ENCODE measurements at places on chromosomes 1 and 21.

GRCh38 chr1:88802950-88803349, 88.4 kb downstream of the GTF2B start:
- DNase-seq, result no peak

- DNase-seq, result no peak
These were observed 132.5 kb upstream of the KAZN start for GRCh38 chr1:14466006-14466405.

DNA sequence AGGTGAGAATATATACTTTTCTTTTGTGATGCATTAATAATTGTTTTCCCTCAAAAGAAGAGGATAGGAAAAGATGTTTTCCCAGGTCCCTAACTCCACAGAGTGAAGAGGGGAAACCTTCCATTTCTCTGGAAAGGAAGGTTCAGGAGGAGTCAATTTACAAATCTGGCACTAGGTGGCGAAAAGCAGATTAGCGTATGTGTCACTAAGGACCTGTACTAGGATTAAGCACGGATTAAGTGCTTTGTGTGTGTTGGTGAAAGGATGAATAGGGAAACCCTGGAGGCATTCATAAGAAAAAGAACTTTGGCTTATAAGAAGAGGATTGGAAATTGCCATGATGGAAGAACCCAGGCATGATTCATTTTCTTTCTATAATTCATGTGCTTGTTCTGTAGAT, 410.1 kb upstream of the PLXNA2 start:
- DNase-seq, result no peak

- no peak for DNase-seq
These were observed 33.0 kb downstream of the HUNK start for GRCh38 chr21:31905503-31906451.

GRCh38 chr1:71778940-71779339, 503.4 kb downstream of the NEGR1 start:
- no peak for DNase-seq

DNA sequence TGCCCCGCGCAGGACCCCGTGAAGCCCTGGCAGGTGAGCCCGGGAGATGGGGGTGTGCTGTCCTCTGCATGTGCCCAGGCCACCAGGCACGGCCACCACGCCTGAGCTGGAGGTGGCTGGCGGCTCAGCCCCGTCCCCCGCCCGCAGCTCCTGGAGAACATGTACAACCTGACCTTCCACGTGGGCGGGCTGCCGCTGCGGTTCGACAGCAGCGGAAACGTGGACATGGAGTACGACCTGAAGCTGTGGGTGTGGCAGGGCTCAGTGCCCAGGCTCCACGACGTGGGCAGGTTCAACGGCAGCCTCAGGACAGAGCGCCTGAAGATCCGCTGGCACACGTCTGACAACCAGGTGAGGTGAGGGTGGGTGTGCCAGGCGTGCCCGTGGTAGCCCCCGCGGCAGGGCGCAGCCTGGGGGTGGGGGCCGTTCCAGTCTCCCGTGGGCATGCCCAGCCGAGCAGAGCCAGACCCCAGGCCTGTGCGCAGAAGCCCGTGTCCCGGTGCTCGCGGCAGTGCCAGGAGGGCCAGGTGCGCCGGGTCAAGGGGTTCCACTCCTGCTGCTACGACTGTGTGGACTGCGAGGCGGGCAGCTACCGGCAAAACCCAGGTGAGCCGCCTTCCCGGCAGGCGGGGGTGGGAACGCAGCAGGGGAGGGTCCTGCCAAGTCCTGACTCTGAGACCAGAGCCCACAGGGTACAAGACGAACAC, 1.8 kb downstream of the TAS1R3 start:
- DNase-seq, result no peak

DNA sequence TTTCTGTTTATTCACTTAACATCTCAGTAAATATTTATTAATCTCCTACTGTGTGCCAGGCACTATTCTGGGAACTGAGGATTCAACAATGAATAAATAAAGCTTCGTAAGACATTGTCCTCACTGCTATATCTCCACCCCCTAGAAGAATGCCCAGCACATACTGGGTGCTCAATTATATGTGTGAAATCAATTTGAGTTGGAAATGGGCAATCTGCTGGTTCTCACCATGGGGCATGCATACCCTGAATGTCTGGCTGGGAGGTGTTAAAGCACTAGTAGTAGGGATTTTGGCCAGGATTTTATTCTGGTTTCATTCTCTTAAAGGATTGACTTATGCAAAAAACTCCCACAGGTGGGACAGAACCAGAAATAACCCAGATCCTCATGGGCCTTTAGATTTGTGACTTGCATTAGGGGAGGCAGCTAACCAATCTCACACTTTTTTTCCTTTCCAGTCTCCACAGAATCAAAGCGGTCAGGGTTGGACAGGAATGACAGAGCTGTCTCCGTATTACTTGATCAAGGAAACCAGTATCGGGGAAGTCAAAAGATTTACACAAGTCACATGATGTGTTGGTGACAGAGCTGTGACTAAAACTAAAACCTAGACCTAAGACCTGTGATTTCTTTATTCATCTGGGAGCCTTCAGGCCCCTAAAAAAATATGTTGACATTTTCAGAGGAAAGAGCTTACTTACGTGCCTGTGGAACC, 12.8 kb downstream of the GFI1 start:
- no peak for DNase-seq

GRCh38 chr1:31989964-31990363, 23.7 kb upstream of the KHDRBS1 start:
- no peak for DNase-seq

- no peak for DNase-seq
These were observed 50.4 kb upstream of the KIAA1614 start for GRCh38 chr1:180862305-180862704.

GRCh38 chr1:162541619-162542141, 19.8 kb upstream of the UAP1 start:
- DNase-seq, result peak; percentile 83

- no peak for DNase-seq
These were observed 129.6 kb downstream of the LRRC7 start for GRCh38 chr1:69697340-69697739.

- DNase-seq, result no peak
These were observed 68.6 kb upstream of the HSPA13 start for GRCh38 chr21:14451546-14451945.

DNA sequence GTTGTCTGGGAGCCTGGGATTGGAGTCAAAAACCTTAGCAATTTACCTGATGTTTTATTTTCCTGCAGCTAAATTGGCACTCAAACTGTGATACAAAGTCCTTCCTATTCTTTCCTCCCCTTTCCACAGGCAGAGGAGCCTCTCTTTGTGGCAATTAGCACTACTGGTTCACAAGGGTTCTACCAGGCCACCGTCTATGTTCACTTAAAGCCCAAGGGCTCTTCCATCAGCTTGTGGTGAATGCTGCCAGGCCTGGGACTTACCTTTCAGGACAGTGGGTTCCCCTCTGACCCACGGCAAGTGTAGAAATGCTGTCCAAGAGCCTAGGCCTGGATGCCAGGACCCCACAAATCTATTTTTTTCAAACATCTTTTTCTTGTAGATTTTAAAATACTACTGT, 251.9 kb upstream of the B3GALT2 start:
- DNase-seq, result no peak

DNA sequence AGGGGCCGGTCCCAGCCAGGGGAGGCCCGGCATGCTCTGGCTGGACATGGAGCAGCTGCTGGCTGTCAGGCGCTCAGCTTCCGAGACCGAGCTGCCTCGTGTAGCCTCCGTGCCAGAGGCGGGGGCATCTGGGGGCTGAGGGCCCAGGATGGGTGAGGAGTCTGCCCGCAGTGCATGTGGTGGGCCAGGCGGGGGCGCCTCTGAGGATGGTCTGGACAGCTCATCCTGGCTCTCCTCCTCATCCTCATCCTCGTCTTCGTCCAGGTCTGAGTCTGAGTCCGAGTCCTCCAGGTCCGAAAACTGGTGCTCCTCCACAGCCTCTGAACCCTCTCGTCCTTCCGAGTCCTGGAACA, 28.9 kb upstream of the EDN2 start:
- DNase-seq, result no peak

- no peak for DNase-seq
These were observed 187.8 kb upstream of the JUN start for GRCh38 chr1:58971629-58972140.

DNA sequence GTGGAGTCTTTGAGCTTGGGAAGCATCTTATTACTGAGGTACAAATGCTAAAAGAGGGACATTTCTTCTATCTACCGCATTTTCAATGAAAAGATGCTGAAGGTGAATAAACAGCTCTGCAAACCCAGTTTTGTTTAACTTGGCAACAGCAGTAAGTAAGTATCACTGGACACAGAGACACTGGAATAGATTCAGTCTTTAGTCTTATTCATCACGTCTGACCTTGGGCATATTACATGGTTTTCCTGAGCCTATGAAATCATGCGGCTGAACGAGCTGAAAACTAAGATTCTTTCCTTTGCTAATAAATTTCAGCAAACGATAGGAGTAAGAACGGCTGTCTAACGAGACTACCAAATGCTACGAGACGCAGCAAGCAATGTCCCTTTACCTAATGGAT, 207.4 kb downstream of the GABPA start:
- no peak for DNase-seq

- no peak for DNase-seq
These were observed 16.5 kb downstream of the CLDN19 start for GRCh38 chr1:42723511-42723910.

- no peak for DNase-seq
These were observed 6.3 kb downstream of the PATJ start for GRCh38 chr1:61748566-61748965.

DNA sequence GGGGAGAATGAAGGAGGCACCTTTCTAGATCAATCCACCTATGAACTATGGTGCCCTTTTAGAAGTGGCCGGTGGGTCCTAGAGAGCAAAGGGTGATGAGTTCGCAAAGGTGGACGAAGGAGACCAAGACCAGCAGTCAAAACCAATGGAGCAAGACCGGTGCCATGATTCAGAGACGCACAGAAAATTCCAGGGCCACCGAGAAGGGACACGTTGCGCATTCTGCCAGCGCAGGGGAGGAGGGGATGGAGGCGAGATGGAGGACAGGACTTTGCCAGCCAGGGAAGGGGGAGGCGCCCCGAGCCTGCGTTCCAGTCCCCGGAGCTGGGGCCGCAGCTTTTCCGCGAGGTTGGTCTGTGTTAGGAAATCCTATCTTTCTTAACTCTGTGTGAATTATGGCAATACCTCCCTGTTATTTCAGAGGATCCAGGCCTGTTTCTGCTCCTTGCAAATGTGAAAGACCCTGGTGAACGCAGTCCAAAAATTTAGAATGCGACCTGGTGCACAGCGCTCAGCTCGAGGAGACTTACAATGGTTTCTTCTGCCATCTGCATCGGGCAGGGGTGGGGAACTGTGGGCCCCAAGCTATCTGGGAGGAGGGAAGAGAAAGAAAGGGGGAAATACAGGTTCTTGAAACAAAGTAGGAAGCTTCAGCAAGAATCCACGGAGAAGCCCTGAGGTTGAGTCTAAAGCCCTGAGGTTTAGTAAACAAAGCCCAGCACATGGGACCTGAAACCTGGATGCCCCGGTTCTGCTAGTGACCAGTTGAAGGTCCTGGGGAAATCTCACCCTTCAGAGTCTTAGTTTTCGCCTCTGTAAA, 129.4 kb downstream of the MRPS6 start:
- DNase-seq, result peak; percentile 63

DNA sequence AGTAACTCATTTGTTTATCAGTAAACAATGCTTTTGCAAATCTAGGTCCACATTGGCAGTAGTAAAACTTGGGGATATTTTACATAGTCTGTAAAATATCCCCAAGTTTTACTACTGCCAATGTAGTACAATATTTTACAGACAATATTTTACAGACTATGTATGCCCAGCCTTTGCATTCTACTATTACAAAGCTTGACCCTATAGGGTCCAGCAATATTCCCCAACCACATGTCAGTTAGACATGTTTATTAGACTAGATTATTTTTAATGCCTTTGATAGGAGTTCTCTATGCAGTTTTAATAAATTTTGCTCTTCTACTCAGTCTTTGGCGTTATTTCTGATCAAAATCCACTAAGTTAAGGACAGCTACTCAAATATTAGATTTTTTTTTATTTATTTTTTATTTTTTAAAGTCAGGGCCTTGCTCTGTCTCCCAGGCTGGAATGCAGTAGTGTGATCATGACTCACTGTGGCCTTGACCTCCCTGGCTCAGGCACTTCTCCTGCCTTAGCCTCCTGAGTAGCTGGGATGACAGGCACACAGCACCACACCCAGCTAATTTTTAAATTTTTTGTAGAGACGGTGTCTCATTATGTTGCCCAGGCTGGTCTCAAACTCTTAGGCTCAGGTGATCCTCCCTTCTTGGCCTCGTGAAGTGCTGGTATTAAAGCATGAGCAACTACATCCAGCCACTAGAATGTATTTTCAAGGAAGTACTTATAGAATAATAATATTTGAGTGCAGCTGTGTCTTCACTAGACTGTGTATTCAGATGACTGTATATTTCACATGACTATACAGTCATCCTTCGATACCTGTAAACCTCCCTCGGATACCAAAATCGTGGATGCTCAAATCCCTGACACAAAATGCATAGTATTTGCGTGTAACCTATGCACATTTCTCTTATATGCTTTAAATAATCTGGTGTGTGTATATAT, 19.8 kb downstream of the MIER1 start:
- no peak for DNase-seq

DNA sequence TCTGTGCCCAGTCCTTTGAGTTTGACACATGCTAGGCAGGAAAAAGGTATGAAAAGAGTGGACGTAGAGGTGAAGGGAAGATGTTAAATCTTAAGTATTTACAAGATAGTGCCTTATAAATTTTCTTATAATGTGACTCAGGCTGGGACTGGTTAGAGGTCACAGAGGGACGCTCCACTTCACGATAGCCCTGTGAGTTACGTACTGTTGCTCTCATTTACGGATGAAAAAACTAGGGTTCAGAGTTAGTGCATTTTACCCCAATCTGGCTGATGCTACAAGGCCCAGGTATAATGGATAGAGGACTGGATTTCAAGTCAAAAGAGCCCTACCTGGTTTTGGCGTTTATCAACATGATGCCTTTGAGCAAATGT, 1.4 kb upstream of the TUT4 start:
- no peak for DNase-seq

DNA sequence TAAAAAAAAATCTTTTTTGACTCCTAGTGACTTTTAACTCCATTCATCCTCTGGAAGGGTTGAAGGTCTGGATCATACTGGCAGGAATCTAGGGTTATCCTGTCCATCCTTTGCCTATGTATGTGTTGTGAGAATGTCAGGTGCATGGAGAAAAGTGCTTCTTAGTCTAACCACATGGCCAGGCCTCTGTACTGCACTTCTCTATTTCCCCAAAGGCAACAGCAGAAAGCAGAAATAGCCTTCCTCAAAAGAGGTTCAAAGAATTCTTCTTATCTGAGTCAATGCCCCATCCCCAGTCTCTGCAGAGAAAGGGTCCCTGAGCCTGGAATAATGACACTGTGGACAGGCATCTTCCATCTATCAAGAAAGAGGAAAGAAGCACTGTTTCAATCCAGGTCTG, 85.7 kb upstream of the CD34 start:
- no peak for DNase-seq

DNA sequence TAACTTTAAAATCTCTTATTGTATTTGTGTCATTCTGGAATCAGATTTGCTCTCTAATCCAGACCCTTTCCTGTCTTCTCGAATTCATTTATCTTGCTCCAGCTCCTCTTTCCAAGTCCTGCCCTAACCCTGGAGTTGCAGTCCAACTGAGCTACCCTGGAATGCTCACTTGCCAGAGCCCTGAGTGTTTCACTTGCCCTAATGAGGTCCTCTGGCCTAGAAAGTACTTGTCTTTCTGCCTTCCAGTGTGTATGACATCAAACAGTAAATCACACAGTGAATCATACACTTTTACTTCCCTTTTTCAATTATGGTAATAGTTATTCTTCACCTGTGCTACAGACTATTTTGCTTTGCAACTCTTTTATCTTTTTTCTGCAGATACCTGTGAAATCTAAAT, 96.9 kb downstream of the NEK7 start:
- no peak for DNase-seq

GRCh38 chr1:29523576-29523975, 287.3 kb downstream of the PTPRU start:
- peak; percentile 2 for DNase-seq
